ENCODE measurements at places on chromosomes 1 and 21. TPM values are rescaled to one million over a fixed set of nuclear protein-coding genes. Genes with fewer than 3 reads are reported as not detected.

DNA sequence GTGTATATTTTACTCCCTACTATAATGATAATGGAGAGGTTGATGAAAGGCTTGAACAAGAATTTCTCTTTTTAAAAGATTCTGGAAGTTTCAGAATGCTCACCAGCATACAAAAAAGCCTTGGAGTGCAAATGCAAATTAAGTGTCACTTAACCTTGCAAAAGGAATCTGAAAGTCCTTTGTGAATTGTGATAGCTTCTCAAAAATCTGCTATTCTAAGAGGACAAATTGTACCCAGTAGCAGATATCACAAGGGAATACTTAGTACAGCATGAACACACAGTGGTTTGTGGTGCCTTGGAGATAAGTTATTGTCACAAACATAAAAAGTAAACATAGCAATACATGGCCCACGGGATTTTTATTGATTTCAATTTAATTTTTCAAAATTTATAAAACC, 1208.3 kb upstream of the B3GALT2 start:
- no peak for DNase-seq

DNA sequence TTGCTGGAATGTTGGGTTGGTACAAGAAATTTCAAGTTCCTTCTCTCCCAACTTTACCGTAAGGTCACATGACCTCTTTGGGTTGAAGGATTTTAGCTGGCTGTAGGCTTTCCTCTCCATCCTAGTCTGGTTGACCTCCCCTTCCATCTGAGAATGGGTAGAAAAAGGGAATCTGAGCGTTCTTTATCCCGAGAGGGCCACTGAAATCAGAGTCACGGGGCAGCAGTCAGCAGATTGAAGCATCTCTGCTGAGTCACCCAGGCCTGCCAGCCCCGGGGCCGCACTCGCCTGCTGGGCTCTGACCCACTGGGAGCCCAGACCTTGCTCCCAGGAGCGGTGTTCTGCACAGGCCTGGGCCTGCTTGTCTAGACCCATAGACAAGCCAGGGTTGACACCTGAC, 31.0 kb downstream of the TMCC2 start:
- DNase-seq: no peak

- DNase-seq: no peak
Measured at GRCh38 chr1:233268389-233269022, 27.0 kb downstream of the PCNX2 start.

GRCh38 chr21:34845521-34846451, 177.0 kb downstream of the CLIC6 start:
- DNase-seq: no peak

GRCh38 chr1:94335447-94335846, 82.7 kb upstream of the ABCD3 start:
- DNase-seq: no peak

DNA sequence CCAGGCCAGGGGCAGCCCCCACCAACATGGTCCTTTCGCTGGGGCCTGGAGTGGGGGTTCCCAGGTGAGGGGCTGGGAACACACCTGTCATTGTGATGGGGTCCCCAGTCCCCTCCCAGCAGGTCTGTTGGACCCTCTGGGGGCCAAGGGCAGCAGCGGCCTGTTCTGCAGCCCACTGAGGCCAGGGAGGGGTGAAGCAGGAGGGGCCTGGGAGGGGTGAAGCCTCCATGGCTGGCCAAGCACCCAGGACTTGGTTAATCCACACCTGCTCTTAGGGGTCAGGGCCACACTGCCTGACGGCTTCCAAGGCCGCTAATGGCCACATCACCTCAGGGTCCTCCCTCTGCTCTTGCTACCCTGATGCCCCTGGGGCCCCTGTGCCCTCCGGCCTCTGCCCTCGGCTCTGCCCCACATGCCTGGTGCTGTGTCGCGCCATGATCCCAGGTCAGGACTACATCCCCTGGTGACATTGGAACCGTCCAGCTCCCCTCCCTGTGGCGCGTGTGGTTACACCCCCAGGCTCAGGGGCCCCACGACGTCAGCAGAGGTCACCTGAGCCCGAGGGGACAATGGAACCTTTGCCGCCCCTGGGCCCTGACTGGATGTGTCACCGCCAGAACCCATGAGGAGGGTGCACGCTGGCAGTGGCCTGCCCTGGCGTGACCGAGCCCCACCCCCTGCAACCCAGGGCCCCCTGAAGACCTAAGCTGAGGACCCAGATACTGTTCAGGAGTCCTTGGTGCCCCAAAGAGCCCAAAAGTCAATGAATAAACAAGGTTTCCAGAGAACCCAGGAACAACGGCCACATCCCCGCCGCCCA, 7.0 kb downstream of the TNFRSF18 start:
- no peak for DNase-seq

Gene GPR3
- polyA plus RNA-seq: 0.59 TPM

Gene SYT11
- 13.1 TPM for polyA plus RNA-seq

Gene USH2A
- 0.10 TPM for polyA plus RNA-seq

All from right lung (tissue), 10 donors.